ENCODE measurements at places on chromosomes 2 and 18.

DNA sequence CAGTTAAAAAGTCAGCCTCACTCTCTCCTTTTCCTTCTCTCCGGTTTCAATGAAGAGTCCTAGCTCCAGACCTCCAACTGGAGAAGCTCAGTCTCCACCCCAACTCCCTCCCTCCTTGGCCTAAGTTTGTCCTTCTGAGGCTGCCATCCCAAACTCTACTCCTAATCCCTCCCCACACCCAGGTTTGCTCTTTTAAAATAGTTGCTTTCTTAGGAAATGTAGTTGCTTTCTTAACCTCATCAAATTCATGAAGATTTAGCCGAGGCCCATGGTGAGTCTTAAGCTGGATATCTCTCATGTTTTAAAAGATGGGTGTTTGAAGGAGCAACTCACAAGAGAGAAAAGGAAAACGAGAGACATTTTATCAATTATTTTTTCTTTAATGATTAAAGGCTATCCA is 937 bp upstream of the LANCL1 start:
- no peak for DNase-seq

DNA sequence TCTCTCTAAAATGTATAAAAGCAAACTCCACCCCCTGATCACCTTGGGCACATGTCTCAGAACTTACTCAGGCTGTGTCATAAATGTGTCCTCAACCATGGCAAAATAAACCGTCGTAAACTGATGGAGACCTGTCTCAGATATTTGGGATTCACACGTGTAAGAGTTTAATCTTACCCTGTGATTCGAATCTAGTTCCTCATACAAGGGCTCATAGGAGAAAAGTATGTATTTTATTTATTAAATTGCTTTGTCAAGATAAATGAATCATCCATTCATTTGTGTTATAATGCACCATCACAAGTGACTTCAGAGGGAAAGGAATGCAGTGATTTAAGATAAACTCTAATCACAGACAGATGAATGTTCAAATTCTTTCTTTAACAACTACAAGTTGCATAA is 712.5 kb upstream of the LRATD1 start:
- DNase-seq, result no peak

DNA sequence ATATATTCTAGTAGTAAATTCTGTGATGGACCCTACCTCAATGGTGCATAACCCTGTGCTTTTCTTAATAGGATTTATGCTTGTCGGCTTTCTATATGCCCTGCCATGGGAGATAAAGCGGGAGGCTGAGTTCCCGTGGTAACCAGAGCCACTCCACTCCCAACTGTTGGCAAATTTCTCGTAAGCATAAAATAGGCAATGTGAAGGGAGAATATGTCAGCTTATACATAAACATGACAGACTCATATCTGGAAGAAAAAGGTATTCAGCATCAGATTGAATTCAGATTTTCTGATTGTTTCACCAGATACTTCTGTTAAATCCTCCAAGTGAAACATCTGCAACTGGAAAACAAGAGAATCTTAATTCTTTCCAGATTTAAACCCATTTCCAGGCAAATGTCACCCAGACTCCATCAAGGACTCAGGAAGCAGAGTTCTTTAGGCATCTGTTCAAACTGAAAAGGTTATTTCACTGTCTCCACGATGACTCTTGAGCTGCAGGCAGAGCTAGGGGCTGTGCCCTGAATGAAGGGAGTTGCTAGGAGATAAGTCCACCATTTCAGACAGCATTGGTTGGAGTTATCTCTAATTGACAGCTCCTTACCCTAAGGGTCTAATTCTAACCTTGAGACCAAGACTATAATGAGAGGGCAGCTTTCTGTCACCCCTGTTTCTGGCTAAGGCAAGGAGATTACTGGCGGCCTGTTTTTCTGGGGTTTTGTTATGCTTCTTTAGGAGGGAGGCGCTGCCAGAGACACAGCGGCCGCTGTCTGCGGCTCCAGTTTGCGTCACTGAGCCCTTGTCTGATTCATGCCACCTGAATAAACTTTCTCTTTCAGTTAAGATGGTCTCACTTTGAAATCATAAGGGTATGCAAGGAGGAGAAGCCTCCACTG is 381.3 kb downstream of the SOX11 start:
- peak; percentile 88 for DNase-seq

DNA sequence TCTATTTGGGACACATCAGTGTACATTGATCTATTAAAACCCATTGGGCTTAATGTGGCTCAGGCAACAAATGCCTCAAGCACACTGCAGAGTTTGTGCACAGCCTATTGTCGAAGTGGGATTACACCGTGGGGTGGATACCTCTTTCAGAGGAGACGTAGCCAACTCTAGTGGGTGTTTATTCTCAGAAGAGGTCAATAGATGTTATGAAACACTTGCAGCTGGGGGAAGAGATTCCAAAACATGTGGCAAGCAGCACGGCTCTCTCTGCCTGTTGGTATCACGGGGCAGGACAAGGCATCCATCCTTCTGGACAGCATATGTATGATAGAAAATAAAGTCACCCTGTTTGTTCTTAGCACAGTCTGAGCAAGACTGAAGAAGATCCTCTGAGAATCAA is 121.4 kb upstream of the COPS8 start:
- DNase-seq, result no peak

GRCh38 chr18:50091509-50092244 is 103.3 kb downstream of the MYO5B start:
- DNase-seq, result no peak

GRCh38 chr2:237627441-237628246 is at the start of gene LRRFIP1:
LRRFIP1 (plus strand) TSS chr2:237627587; CDS start chr2:237627645, 58 bp downstream.
- no peak for DNase-seq
